ENCODE measurements at places on chromosomes 5 and 9.

GRCh38 chr5:69136293-69136692 is 30.7 kb upstream of the CCNB1 start:
- no peak for DNase-seq

- DNase-seq: no peak
Measured at GRCh38 chr5:172736508-172737135, 34.4 kb downstream of the DUSP1 start.

DNA sequence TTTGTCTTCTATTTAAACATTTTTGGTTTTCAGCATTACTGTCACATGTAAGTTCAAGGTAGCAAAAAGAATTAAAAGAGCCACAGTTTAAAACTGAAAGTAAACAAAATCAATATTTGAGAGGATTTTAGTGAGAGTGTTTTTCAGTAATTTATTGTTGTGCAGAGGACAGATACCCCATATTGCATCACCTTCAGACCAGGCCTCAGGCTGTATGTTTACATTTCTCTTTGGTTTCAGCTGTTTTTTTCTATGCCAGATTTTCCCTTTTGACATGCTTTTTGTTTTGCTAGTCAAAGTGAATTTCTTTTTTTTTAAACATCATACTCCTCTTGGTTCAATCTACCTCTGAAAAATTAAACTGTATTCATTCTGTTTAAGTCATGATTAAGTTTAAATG is 47.2 kb downstream of the MAST4 start:
- no peak for DNase-seq

- DNase-seq: no peak
Measured at GRCh38 chr9:1458503-1458902, 408.3 kb downstream of the DMRT2 start.

DNA sequence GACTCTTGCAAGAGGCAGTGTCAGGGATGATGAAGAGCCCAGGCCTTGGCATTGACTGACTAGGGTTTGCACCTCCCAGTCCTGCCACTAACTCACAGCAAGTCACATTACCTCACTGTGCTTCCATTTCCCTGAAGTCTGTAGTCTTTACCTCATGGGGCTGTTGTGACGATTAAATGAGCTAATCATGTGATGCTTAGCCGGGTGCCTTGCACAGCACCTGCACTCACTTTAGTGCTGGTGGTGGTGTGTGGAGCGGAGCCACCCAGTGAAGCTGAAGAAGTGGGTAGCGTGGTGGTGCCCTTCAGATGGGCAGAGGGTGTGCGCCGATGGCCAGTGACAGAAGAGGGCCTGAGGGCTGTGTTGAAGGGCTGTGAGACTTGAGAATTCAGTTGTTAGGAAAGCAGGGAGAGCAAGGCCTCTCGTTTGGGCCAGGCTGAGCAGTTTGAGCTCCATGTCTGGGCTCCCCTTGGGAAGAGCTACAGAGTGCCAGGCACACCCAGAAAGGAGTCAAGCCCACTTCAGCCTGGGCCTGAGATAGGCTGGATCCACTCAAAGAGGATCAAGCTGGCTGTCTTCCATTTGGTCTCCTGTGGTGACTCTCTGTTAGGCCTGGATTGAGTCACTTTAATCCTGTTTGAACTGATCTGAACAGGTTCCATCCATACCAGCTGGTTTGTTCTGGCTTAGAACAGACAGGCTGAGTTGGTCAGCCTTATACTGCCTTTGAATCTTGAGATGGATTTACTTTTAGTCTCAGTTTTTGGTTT is 42.5 kb downstream of the RALGPS1 start:
- DNase-seq: no peak

DNA sequence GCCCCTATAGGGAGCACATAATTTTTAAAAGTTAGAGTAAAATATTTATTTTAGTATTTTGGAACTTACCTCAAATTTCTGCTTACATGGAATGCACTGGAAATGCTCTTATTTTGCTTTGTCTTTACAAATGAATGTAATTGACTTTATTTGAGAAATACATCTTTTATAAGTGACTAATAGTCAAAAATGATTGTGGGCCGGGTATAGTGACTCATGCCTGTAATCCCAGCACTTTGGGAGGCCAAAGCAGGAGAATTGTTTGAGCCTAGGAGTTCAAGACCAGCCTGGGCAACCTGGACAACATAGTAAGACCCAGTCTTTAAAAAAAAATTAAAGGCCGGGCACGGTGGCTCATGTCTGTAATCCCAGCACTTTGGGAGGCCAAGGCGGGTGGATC is 5.8 kb downstream of the HMGCR start:
- DNase-seq: no peak

- no peak for DNase-seq
Measured at GRCh38 chr5:150469718-150470469, 20.4 kb upstream of the RPS14 start.

GRCh38 chr9:120531683-120532300 is 48.2 kb downstream of the CDK5RAP2 start:
- no peak for DNase-seq

DNA sequence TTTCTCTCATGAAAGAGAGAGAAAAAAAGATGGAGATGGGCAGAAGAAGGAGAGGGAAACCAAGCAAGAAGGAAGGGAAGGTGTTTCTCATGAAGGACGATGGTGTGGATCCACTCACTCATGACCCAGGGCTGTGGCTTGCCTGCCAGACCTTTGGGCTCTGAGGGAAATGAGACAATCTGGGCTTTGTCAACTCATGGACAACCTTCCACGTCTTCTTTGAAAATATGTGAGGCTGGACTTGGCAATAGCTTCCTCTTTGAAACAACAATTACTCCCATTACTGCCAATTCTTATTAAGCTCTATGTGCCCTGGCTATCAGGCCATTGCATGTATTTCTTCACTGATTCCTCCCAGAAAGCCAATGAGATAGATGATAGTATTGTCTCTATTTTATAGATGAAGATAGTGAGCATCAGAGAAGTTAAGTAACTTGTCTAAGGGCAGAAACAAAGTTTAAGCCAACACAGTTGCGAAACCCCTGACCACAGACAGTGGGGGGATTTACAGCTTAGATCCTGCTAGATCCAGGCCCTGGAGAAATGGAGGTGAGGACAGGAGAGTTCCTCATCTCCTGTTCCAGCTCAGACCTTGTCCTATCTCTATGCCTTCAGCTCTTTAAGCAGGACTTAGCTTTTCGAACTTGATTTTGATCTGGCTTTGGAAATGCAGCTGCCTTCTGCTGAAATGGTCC is 132.4 kb downstream of the GCNT1 start:
- no peak for DNase-seq

- no peak for DNase-seq
Measured at GRCh38 chr5:159163027-159163700, 46.2 kb downstream of the RNF145 start.

- DNase-seq: no peak
Measured at GRCh38 chr5:135851915-135852845, 17.7 kb downstream of the SLC25A48 start.

GRCh38 chr5:22625451-22625850 is 227.7 kb downstream of the CDH12 start:
- no peak for DNase-seq

GRCh38 chr5:102223542-102224477 is 72.3 kb downstream of the SLCO4C1 start:
- DNase-seq: no peak

DNA sequence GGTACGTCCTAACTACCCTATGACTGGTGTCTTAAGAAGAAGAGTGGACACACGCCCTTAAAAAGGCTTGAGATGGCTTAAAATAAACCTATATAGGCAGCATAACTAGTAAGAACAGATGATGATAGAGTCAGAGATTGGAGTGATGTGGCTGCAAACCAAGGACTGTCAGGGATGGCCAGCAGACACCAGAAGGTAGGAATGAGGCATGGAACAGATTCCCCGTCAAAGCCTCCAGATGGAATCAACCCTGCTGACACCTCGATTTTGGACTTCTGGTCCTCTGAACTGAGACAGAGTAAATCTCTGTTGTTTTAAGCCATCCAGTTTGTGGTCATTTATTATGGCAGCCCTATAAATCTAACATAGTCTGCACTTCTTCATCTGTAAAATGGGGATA is 7.4 kb downstream of the TMOD1 start:
- DNase-seq: no peak

- DNase-seq: no peak
Measured at GRCh38 chr9:134327671-134328231, 1.5 kb downstream of the RXRA start.

GRCh38 chr5:11384441-11385250 is 519.6 kb downstream of the CTNND2 start:
- no peak for DNase-seq

- DNase-seq: no peak
Measured at GRCh38 chr5:7894439-7894838, 25.5 kb downstream of the MTRR start.

DNA sequence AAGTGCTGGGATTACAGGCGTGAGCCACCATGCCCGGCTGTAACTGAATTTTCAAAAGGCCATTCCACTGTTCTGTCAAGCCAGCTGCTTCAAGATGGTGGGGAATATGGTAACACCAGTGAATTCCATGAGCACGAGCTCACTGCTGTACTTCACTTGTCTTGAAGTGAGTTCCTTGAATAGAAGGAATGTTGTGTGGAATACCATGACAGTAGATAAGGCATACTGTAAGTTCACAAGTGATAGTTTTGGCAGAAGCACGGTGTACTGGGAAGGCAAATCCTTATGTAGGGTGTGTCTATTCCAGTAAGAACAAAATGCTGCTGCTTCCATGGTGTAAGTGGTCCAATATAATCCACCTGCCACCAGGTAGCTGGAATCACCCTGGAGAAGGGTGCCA is 6.6 kb upstream of the PRXL2C start:
- no peak for DNase-seq

GRCh38 chr9:109499093-109499630 is 1.1 kb upstream of the PTPN3 start:
- no peak for DNase-seq

- no peak for DNase-seq
Measured at GRCh38 chr5:73542020-73542419, 23.4 kb downstream of the ANKRA2 start.

GRCh38 chr9:73148447-73148937 is 3.2 kb upstream of the ANXA1 start:
- DNase-seq: no peak

DNA sequence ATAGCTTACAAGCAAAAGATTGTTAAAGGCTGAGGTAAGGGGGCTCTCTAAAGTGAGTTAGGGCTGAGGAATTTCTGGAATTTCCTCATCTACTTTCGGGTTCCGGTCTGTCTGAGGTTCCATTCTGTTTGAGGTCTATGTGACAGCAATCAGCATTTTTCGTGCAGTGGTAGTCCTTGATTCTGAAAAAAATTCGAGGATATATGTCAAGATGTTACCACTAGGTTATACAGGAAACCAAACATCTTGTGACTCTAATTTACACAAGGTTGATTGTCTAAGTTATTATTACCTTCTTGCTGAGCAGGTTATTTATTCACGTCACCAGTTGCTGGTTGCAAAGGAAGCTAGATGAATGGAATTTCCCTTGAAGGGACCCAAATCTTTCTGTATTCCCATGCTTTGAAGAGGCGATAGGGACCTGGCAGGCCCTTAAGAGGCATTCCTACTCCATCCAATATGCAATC is 35.2 kb downstream of the RLN2 start:
- no peak for DNase-seq

DNA sequence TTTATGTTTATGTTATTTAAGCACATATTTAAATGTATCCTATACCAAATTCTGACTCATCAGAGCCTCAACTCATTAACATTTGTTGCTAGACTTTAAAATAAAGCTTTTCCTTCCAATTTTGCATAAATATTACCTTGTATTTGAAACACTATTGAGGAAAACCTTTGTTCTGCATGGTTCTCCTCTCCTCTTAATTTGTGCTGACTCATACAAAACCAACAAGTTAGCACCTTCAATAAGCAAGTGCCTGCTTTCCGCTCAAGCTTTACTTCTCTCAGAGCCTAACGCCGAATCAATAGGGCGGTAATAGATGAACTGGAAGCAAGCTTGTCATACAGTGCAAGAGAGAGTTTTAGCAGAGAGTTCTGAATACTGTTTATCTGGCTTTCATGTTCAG is 7.9 kb downstream of the AMACR start:
- no peak for DNase-seq

DNA sequence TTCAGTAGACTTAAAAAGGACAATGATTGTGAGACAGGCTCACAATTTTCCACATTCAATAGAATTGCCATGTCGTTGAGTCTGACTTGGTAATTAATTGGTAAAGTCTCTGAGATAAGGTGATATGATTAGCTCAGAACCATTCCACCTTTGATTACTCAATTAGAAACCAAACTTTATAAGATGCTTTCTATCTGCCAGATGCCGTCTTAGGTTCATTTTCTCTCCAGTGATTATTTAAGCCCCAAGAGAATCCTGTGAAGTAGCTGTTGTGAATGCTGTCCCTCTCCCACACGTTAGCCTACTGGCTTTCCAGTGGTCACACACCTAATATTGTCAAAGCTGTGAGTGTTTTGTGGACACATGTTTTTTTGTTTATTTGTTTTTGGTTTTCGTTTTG is 528.9 kb upstream of the ZNF462 start:
- DNase-seq: no peak

DNA sequence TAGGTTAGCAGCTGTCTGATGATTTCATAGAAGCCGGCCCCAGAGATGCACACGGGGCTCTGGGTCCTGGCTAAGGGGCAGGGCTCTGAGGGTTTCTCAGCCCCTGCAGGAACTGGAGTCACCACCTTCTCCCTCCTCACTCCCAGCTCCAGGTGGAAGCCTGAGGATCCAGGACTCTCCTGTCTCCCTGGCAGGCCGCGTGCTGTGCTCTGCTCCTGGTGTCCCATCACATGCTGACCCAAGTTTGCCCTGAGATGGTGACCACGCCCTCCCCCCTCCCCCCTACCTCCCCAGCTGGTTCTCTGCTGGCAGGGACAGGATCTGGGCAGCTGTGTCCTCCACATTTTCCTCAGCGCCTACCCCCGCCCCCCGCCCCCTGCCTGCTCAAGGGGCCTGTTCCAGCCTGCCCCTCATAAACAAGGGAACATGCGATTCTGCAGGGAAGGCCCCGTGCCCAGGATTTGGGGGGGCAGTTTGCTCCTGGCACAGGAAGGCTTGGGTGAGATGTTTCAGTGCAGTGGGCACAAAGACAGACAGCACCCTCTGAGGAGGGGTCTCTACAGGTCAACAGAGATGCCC is 87.4 kb downstream of the PSD2 start:
- DNase-seq: no peak

- DNase-seq: no peak
Measured at GRCh38 chr5:171342362-171343111, 33.5 kb downstream of the TLX3 start.

- no peak for DNase-seq
Measured at GRCh38 chr9:2939368-2939767, 95.5 kb upstream of the PUM3 start.

Data from CD4-positive, alpha-beta T cell treated with Interferon gamma for 1 hour (primary cell).